ENCODE measurements at places on chromosomes 1 and 21.
A peak's percentile ranks its signal among the peaks of the same experiment; 100 is the strongest.

- DNase-seq: peak; percentile 10
These were observed 32.3 kb downstream of the TBX19 start for GRCh38 chr1:168312718-168313604.

DNA sequence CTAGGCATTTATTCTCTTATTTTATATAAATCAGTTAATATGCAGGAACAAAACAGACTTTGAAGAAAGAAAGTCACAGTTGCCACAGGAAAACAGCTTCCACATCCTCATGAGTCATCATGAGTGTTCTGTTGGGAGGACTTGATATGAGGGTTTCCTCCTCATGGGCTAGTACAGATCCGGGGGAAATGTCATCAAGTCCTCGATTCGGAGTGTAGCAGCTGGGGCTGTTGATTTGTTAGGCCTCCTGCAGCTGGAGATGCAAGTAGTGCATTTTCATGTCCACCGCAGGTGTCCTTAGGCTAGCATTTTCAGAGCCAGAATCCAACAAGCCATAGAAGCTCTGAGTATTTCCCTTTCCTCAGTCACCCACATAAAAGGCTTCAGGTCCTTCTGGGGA lies 36.7 kb downstream of the ADAM30 start:
- peak; percentile 41 for DNase-seq

DNA sequence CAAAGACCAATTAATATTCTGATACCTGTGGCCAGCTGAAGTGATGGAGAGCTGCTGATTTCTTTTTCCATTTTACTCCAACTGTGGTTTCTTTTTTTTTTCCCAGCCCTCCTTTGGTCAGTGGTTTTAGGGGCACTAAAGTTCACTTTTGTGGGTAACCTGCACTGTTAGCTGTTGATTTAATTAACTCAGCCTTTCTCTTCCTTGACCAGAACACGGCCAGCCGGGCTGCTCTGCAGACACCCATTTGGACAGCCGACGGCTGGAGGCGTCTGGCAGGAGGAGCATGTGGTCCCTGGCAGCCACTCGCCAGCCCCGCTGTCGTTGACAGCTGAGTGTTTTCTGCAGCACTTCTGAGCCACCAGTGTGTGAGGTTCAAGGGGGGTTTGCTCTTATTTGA lies 136.2 kb upstream of the RUNX3 start:
- DNase-seq: peak; percentile 79

GRCh38 chr1:25573961-25574360 lies 30.6 kb downstream of the LDLRAP1 start:
- no peak for DNase-seq

- no peak for DNase-seq
These were observed 58.5 kb downstream of the DNM3 start for GRCh38 chr1:171899838-171900237.

GRCh38 chr21:28636752-28637691 lies 355.7 kb downstream of the LTN1 start:
- peak; percentile 86 for DNase-seq

- DNase-seq: peak; percentile 67
These were observed at the start of gene FAM131C for GRCh38 chr1:16073490-16074119. TSS of gene FAM131C (minus strand) at chr1:16073651. CDS start at chr1:16073442, 209 bp downstream.

- DNase-seq: no peak
These were observed 100.4 kb downstream of the MRPL37 start for GRCh38 chr1:54300401-54300800.
